ENCODE measurements at places on chromosomes 2 and 18. TPM values are rescaled to one million over a fixed set of nuclear protein-coding genes. Genes with fewer than 3 reads are reported as not detected.

STARD6 gene
- not detected for total RNA-seq

ATP6V1C2 gene
- total RNA-seq, result 0.10 TPM

LRPPRC gene
- total RNA-seq, result 80.1 TPM

GRCh38 chr2:36783246-36783645 is 86.7 kb downstream of the VIT start:
- no peak for DNase-seq

C2orf72 gene
- 1.1 TPM for total RNA-seq

GRCh38 chr2:95275601-95276243 is 1.5 kb downstream of the PROM2 start:
- no peak for DNase-seq

DNA sequence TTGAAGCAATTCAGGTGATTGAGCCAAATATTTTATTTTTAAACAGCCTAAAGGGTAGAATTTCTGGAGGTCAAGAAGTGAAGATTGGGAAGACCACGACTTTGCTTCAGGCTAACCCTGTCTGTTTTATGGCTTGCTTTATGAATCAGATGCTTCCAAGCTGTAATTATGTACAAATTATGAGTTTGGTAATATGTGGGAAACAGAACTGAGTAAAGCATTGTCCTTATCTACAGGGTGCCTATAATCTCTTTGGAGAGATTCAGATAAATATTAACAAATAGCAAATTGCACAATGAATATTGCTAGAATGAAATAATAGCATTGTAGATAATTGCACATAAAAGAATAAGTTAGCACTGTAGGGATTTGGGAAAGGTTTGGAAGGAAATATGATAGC is 539.4 kb upstream of the CDH2 start:
- DNase-seq, result no peak

DNA sequence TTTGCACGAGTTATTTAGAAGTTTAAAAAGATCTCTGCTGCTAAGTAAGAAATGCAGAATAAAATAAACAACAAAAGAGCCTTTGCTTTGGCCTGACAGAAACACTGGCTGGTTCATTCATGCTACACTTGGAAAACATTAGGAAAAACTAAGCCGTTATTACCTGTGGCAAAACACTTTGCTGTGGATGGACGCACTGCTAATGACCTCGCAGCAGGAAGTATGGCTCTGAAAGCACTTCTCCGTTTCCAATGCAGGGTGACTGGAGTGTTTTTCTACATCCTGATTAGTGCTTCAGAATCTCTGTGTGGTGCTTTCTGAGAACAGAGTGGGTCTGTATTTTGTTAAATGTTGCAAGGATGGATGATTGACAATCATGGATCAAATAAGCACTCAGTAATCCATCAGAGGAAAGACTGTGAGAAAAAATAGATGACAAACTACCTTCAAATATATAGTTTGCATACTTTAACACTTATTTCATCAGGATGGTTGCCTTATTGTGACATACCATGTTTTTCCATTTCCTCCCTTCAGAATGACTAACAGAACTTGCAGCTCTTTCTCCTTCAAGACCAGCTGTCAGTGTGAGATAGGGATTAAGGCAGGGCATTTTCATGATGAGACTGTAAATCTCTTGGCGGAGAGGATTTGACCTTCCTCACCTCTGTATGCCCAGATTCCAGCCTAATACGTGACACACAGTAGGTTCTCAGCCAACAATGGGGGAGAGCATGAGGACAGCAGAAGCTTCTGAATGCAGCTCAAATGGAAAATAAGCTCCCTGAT is 38.0 kb downstream of the LINC00305 start:
- DNase-seq, result no peak

INHBB gene
- 0.67 TPM for total RNA-seq

DNA sequence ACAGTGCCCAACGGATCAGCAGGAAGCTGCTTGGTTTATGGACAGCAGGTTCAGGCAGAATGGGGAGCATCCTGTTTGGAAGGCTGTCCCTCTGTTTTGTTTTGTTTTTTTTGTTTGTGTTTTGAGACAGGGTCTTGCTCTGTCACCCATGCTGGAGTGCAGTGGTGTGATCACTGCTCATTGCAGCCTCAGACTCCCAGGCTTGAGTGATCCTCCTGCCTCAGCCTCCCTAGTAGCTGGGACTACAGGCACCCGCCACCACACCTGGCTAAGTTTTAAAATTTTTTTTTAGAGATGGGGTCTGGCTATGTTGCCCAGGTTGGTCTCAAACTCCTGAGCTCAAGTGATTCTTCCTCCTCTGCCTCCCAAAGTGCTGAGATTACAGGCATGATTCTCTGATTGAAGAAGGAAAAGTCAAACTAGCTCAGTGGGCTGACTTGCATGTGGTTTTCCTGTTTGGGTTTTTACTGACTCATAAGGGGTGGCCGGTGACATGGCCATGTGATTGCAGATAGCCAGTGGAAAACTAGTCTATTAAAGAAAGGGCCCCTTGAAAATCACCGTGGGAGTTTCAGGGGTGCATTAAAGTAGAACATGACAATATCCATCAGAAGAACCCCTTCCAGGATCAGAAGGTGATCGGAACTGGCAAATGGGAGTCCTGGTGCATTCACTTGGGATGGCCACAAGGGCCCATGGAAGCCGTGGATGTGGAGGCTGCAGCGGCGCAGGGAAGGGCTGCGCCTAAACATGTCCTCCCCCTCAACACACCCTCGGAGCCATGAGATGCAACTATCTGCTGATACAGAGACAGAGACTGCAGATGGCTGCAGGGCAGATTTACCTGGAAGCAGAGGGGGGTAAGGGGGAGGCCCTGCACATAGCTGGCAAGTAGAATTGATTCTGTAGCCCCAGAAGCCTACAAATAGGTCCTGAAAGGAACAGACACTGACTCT is 26.5 kb downstream of the AQP12B start:
- DNase-seq, result no peak

GRCh38 chr18:29749704-29750103 is 1292.8 kb downstream of the DSC3 start:
- no peak for DNase-seq

GRCh38 chr18:43236921-43237320 is 40.4 kb downstream of the SYT4 start:
- no peak for DNase-seq

GRCh38 chr18:14928396-14928795 is 180.4 kb downstream of the ANKRD30B start:
- DNase-seq, result no peak

- no peak for DNase-seq
Observed at GRCh38 chr2:173151671-173152401, 76.2 kb downstream of the MAP3K20 start.

DNA sequence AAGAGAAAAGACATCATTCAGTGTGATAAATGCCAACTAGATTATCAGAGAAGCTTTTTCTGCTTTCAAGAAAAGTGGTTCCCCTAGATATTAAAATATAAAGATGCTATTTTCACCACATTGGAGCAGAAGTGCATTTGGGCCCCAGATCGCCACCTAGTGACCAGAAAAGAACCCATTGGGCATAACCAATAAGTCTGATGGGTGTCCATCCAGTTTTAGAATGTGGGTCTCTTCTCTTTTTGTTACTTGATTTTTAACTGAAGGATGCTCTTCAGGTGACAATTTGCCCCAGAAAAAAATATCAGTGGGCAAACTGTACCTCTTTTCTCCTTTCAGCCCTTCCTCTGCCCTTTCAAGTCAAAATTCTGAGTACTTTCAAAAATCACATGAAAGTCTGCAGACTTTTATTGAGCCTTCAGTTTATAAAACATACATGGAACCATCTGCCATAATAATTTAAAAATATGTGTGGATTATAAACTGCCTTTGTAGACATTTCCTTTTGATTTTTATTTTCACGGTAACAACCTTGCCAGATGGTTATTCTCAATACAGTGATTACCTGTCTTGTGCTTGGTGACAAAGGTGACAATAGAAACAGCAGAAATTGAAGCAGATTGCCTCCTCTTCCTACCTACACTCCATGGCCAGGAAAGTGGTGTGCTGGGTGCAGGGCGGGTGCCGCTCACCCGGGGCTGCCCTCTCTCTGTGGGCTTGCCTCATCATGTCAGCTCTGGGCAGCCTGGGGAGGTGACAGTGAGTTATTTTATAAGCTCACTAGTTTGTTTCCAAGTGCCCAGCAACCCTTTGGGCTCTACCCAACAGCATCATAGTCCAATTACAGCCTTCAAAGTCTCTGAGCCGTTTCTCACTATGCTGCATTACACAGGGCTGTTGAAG is 124.5 kb downstream of the DCDC2C start:
- DNase-seq, result no peak

CYTIP gene
- 10.9 TPM for total RNA-seq

DNA sequence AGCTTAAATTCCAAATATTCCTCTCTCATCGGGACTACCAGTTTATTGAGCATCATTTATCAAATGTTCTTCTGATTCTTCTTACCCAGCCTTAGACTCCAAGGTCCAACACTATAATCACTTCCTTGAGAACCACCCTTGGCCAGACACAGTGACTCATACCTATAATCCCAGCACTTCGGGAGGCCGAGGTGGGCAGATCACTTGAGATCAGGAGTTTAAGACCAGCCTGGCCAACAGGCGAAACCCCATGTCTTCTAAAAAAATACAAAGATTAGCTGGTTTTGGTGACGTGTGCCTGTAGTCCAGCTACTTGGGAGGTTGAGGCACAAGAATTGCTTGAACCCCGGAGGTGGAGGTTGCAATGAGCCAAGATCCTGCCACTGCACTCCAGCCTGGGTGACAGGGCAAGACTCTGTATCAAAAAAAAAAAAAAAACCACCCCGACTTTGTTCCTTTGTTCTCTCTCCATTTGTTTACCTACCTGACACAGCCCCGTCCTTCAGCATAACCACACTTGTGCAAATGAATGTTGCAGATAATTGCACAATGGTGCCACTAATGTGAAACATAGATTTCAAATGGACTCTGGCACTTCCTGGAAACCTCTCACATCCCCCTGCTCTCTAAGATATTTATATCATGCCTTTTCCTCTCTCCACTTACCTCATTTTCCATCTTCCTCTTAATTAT is 38.9 kb upstream of the LPIN2 start:
- peak; percentile 35 for DNase-seq

HMSD gene
- total RNA-seq, result 4.7 TPM

GRCh38 chr2:178830451-178830850 is 23.2 kb upstream of the TTN start:
- DNase-seq, result no peak

UGT1A10 gene
- total RNA-seq, result not detected

MROH2A gene
- 0.32 TPM for total RNA-seq

DNA sequence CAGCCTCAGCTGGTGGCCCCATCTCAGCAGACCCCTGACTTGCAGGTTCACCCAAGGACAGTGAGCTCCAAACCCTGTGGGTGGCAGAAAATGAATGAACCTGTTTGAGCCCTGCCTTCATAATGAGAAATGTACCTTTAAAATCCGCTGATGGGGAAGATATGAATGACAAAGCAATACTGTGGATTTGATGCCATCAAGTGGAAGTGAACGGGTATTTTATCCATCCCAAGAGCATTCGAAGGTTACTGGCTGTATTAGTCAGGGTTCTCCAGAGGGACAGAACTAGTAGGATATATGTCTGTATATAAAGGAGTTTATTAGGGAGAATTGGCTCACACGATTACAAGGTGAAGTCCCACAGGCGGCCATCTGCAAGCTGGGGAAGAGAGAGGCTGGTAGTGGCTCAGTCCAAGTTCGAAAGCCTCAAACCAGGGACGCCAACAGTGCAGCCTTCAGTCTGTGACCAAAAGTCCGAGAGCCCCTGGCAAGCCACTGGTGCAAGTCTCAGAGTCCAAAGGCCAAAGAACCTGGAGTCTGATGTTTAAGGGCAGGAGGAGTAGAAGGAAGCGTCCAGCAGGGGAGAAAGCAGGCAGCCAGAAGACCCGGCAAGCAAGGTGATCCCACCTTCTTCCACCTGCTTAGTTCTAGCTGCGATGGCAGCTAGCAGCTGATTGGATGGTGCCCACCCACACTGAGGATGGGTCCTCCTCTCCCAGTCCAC is 32.1 kb downstream of the TOGARAM2 start:
- DNase-seq, result no peak

SP9 gene
- total RNA-seq, result not detected

TMEM178A gene
- total RNA-seq, result 1.5 TPM

PSTPIP2 gene
- total RNA-seq, result 14.2 TPM

DNA sequence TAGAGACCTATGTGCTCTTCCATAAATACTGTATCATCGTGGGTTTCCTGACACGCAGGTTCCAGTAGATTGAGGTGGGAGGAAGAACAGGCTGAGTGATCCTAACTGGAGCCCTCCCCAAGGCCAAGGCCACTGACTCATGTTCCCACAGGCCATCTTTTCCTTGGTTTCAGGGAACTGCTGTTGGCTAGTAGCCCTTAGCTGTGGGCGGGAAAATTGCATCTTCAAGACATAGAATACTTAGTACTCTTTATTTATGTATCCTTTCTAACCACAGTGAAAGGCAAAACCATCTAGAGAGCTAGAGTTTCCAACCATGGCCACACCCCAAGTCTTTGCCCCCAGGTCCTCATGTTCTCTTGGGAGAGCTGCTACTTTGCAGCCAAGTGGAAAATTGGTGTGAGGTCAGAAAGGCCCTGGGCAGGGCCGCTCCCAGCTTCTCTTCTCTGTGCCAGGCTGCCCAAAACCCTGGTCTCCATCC is 55.9 kb downstream of the COPS8 start:
- no peak for DNase-seq

SERPINB11 gene
- total RNA-seq, result not detected

GRCh38 chr2:209091056-209091455 is 332.8 kb upstream of the MAP2 start:
- no peak for DNase-seq

DNA sequence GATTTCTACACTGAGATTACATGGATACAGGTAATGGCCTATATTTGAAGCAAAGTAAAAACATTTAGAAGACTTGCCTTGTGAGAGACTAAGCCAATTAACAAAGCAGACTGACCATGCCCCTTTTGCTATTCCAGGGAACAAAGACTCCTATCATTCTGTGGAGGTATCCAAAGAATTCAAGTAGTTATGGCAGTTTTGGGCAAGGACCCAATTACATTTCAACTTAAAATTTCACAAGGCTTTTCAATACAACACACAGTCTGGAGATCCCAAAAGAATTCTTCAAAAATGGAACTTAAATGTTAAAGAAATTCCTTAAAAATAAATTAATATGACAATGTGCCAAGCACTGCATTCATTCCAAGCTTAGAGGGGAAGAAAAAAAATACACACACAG is 109.2 kb upstream of the CHRNA1 start:
- no peak for DNase-seq

DNA sequence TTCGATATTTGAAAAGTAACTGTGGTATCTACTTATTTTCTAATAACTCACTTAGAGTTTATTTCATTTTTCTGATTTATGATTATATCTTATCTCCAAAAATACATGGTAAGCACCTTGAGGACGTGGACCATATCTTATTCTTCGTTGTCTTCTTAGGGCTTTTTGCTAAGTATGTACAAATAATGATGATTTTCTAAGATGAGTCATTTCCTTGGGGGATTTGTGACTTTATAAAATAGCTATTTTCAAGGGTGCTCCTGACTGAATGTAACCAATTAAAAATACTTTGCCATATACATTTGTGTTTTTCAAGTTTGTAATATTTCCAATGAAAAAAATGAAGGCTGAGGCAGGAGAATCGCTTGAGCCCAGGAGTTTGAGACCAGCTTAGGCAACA is 56.3 kb downstream of the GREB1L start:
- no peak for DNase-seq

GRCh38 chr2:48600204-48600813 is 17.3 kb upstream of the GTF2A1L start:
- peak; percentile 59 for DNase-seq

GRCh38 chr18:55997151-55997561 is 409.2 kb upstream of the TCF4 start:
- DNase-seq, result no peak
